Cardiac muscle cell (in vitro differentiated cells and primary cell): ENCODE measurements at places on chromosomes 13 and 19. TPM values are rescaled to one million over a fixed set of nuclear protein-coding genes. Genes with fewer than 3 reads are reported as not detected.

- H3K4me1 ChIP-seq: no peaks in the 10 kb centered on the region
- DNase-seq: no peak
- H3K27me3 ChIP-seq: no peaks in the 10 kb centered on the region
- no peak overlapping the region for H3K27ac ChIP-seq
- no peak overlapping the region for H3K4me3 ChIP-seq
These were observed 16.9 kb downstream of the IZUMO4 start for GRCh38 chr19:2113439-2114211.

DNA sequence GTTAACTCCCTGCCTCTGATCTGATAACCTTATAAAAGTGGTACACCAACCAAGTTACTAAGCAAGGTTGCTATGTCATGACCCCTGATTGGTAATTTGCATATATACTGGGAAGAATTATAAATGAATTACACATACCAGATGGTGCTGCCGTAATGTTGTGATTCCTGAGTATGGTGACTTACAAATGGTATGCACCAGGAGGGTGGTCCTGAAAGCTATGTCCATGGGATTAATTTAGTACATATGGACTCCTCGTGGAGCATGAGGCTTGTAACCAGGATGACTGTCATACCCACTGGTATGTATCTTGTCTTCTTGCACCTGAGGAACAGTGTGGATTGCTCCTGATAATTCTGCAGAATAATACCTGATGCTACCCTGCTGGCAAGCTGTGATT lies 240.6 kb downstream of the GPC6 start:
- no peak for DNase-seq
- H3K4me1 ChIP-seq: no peaks in the 10 kb centered on the region
- no peak overlapping the region for H3K4me3 ChIP-seq
- no peaks in the 10 kb centered on the region for H3K36me3 ChIP-seq
- H3K27me3 ChIP-seq: no peaks in the 10 kb centered on the region
- no peak overlapping the region for H3K27ac ChIP-seq

- no peak for DNase-seq
- no peaks in the 10 kb centered on the region for H3K27me3 ChIP-seq
- no peak within 1 kb of the TSS for H3K27ac ChIP-seq
- no peaks in the 10 kb centered on the region for H3K4me1 ChIP-seq
- H3K36me3 ChIP-seq: no peaks in the 10 kb centered on the region
These were observed at the start of gene PSG1 for GRCh38 chr19:42879613-42880012. PSG1 (minus strand) TSS chr19:42879713; CDS start chr19:42879581, 132 bp downstream.

Gene MIPEP
- polyA plus RNA-seq: 16.2 and 22.9 TPM in 2 replicates

Gene PCDH8
- polyA plus RNA-seq: 0.07 and 0.84 TPM in 2 replicates

Gene LILRA5
- polyA plus RNA-seq: not detected in 2 replicates
